ENCODE measurements at places on chromosomes 7 and 10.
A peak's percentile ranks its signal among the peaks of the same experiment; 100 is the strongest.

- DNase-seq: peak; percentile 65
These were observed 6.3 kb downstream of the ATG9B start for GRCh38 chr7:151017953-151018420.

- no peak for DNase-seq
These were observed 103.6 kb downstream of the PRPF18 start for GRCh38 chr10:13690281-13690825.

DNA sequence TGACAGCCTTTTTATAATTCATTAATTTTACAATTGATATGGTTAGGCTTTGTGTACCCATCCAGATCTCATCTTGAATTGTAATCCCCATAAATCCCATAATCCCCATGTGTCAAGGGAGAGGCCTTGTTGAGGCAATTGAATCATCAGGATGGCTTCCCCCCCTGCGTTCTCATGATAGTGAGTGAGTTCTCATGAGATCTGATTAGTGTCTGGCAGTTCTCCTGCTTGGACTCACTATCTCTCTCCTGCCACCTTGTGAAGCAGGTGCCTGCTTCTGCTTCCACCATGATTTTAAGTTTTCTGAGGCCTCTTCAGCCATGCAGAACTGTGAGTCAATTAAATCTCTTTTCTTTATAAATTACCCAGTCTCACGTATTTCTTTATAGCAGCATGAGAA, 165.7 kb upstream of the GNAI1 start:
- DNase-seq: no peak

GRCh38 chr7:34162027-34162565, 256.8 kb downstream of the BMPER start:
- DNase-seq: no peak

DNA sequence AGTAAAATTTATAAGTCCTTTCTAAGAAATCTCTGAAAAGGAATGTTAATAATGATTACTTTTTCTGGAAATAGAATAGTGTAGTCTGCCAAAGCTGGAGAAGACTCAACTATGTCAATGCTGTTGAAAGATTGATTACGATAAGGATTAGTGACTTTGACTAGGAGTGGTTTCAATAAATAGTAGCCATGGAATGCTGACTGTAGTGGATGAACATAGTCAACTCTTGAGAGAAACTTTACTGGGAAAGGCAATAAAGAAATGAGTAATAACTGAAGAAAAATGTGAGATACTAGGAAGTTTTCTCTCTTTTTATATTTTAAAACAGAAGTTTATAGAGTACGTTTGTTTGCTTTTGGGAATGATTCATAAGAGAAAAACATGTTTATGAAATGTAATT, 105.0 kb upstream of the CDK13 start:
- DNase-seq: no peak

GRCh38 chr10:69862882-69863530, 61.3 kb downstream of the COL13A1 start:
- no peak for DNase-seq

GRCh38 chr10:95837783-95838182, 70.0 kb upstream of the CC2D2B start:
- DNase-seq: no peak

GRCh38 chr10:90461437-90462155, 396.2 kb downstream of the HTR7 start:
- no peak for DNase-seq

DNA sequence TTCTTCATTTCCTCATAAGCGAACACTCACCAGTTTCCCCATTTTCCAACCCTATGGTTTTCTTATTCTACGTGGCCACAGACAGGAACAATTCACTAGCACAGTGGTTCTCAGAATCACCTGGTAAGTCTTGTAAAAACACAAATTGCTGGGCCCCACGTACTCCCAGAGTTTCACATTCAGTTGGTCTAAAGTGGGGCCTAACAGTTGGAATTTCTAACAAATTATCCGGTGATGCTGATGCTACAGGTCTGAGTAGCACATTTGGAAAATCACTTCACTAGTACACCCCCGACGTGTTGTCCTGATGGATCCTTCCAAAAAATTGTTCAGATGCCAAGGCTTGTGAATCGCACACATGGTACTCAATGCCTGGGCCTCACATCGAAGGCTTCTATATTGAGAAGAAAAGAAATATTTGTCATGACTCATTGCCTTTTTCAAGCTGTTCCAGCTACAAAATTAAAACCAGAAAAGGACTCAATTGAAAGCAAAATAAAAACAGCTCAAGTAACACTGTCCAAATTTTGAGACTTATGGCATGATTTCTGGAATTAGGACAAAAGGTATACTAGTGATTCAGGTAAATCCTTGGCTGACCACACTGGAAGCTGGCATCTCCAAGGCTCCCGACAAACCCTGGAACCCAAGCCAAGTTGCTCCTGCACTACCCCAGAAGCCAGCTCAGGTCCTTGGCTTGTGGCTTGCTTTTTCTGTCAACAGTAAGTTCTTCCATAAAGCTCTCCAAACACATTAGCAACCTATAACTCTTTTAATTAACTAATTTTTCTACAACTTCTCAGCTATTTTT, 12.9 kb upstream of the VIM start:
- DNase-seq: no peak

DNA sequence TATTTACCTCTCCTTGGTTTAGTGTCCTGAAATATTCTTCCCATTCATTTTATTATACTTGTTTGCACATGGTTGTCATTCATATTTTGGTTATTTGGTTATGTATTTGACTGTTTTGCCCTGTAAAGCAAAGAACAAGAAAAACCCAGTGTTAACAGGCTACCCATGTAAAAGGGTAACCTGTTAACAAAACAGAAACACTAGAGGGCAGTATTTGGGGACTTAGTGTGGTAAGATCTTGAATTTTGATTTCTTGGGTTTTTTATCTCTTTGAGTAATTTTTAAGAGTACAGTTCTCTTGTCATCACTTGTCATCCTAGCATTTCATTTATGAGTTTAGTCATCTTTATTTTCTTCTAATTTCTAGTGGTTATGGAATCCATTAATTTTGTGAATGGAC, 51.3 kb downstream of the POLL start:
- no peak for DNase-seq

DNA sequence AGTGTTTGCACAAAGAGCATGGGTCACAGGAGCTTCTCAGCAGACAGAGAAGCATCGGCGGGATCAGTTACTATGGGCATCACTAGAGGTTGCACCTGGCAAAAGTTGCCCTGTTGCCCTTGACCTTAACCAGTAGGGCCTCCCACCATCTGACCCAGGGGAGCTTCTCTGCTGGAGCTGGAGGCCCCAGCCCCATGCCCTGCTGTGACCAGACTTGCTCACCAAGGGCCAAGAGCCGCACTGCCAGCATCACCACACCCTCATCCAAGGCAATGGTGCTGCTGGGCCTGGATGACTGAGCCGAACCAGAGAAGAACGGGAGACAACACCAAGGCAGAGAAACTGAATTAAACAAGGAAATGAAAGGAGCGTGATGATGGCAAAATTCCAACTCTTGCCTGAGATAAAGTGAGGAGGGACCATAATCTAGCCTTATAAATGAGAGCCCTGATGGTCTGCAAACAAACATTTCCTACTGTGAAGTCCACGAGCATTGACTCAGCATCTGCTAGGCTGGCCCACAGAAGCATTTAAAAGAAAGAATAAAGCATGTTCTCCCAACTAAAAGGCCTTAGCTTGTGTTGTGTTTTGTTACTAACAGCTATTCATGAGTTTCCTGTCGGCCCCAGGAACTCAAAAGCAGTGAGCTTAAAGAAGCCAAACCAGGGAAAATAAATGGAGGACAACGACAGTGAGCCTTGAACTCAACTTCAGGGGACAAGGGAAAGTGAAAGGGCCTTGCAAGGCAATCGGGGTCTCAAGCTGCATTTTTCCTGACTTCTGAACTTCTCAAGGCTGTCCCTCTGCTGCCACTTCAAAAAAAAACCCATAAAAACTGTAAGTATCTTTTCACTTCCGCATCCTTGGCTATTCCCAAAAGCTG, 60.4 kb downstream of the AFAP1L2 start:
- no peak for DNase-seq

DNA sequence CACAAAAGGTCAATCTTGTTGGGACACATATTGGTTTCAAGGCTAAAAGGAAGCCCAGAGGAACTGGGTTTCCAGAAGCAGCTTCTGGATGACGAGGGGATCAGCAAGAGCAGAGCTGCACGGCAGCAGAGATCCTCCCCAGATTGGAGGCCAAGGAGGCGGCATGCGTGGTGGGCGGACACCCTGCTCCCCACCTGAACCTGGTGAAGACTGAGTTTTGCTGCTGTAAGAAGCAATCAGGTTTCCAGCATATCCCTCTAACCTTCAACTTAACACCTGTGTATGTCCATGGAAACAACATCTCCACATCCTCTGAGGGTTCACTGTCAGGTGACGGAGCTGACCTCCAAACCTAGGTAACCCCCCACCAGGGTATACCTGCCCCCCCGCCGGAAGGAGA, 35.1 kb downstream of the SLIT1 start:
- DNase-seq: no peak

- no peak for DNase-seq
These were observed 23.9 kb upstream of the PLPP4 start for GRCh38 chr10:120433141-120433540.

- DNase-seq: no peak
These were observed 411.5 kb downstream of the GALNT17 start for GRCh38 chr7:71543396-71543795.

GRCh38 chr10:99430116-99430450, 341 bp downstream of the GOT1 start:
- no peak for DNase-seq

DNA sequence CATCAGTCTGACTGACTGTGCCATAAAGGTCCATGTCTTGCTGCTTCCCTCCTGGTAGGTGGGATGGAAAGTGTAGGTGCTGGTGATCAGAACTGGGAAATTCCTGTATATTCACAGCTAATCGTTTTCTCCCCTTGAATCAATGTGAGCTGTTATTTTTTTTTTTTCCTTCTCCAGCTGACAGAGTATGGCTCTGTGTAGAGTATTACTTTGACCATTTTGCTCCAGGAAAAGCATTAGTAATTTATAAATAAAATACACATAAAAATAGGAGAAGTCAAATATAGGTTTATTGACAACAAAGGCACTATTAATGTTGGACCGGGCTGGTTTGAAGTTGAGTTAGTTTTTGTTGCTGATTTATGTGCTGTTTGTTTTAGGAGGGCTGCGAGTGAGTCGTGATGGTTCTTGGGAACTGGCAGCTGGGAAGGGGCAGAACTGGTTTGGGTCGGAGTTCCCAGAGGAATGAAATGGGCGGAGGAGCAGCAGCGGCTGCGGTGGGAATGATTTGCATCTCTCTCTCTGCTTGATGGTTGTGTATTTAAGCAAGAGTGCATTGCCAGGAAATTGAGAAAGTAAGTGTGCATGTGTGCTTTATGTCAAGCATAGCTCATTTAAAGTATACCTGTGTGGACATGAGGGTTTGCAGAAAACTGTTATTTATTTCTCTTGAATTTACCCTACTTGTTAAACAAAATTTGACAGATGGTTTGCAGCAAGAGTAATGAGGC, 80.9 kb downstream of the LRMDA start:
- no peak for DNase-seq

- DNase-seq: no peak
These were observed 285.9 kb upstream of the ETV1 start for GRCh38 chr7:14275356-14275755.

DNA sequence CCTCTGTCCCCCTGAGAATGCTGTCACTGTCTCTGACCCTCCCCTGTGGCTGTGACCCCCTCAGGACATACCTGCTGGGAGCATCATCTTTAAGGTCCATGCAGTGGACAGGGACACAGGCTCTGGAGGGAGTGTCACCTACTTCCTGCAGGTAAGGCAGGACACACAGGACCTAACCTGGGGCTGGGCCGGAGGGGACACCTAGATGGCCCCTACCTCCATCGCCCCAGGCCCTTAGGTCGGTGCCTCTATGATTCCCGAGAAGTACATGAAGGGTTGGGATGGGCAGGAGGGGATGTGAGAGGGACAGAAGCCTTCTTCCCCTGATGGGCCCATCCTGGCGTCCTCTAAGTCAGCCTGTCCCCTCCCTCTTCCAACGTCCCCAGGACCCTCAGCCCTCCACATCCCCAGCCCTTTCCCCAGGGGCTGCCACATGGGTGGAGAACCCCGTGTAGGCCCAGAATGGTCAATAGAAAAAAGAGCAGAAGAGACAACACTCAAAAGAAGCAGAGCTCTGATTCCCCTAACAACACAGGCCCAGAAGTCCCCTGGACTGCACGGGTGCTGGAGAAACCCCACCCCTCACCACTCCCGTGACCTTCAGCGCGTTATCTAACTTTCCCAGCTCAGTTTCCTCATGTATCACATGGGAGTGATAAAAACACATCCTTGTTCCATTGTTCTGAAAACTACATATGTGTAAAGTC, 6.4 kb downstream of the CDHR1 start:
- no peak for DNase-seq

GRCh38 chr10:74825371-74826141, 844 bp upstream of the KAT6B start:
- peak; percentile 49 for DNase-seq

GRCh38 chr7:12434012-12434642, 30.5 kb upstream of the VWDE start:
- no peak for DNase-seq

GRCh38 chr10:69957886-69958555, 94.6 kb upstream of the MACROH2A2 start:
- DNase-seq: no peak

GRCh38 chr10:79468841-79469585, 23.6 kb upstream of the ZCCHC24 start:
- no peak for DNase-seq

GRCh38 chr7:82789883-82790609, 346.5 kb upstream of the CACNA2D1 start:
- no peak for DNase-seq

DNA sequence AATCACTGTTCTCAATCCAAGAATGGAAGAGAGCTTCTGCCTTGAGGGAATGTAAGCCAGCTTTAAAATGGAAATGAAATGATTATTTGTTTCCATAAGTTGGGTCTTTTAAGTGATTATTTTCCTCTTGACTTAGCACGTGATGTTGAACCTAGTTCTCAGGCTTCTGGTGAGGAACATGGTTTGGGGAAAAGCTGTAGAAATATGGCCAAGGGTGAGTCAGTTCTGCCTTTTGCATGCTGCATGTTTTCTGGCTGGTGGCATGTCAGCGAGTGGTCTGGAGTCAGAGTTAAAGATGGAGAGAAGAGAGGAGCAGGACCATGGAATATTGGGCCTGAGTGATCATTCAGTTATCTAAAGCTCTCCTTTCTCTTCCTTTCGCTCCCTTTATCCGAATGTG, 54.0 kb downstream of the DNAH11 start:
- no peak for DNase-seq

DNA sequence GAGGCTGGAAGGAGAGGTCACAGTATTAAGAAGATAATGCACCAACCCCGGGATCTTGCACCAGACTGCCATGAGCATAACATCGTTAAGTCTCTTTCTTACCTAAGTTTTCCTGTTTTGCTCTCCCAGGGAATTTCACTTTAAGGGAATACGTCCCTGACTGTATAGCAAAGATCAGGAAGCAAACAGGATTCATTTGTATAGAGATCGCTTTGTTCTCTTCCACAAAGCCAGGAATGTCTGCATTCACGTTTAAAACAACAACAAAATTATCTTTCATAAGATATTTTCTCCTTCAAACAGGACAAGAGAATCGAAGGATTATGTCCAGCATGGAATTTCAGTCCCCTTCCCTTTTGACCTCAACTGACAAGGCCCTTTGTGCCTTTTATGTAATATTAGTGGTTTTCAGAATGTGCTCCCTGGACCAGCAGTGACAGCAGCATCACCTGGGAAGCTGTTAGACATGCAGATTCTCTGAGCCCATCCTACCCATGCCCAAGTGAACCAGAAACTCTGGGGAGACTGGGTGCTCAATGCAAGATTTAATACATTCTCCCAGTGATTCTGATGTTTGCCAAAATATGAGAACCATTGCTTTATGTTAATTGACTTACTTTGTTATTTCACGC, 286.3 kb downstream of the FGFR2 start:
- DNase-seq: no peak

- no peak for DNase-seq
These were observed 208.6 kb downstream of the ZNF365 start for GRCh38 chr10:62582804-62583208.
